ENCODE measurements at places on chromosomes 1 and 21. TPM values are rescaled to one million over a fixed set of nuclear protein-coding genes. Genes with fewer than 3 reads are reported as not detected.

GRCh38 chr21:43020177-43020576 lies 45.8 kb downstream of the PKNOX1 start:
- DNase-seq, result no peak
- H3K4me3 ChIP-seq, result no peak overlapping the region
- no peaks in the 10 kb centered on the region for H3K36me3 ChIP-seq
- H3K27me3 ChIP-seq, result no peaks in the 10 kb centered on the region
- H3K4me1 ChIP-seq, result no peaks in the 10 kb centered on the region

The CENPS gene
- total RNA-seq, result 28.5 TPM

The LEPR gene
- total RNA-seq, result 2.2 TPM

The ZFYVE9 gene
- 6.1 TPM for total RNA-seq

The IL19 gene
- total RNA-seq, result not detected

- peaks cover 1% of the 10 kb centered on the region for H3K4me1 ChIP-seq
- H3K27ac ChIP-seq, result no peak overlapping the region
- H3K27me3 ChIP-seq, result no peaks in the 10 kb centered on the region
- no peak overlapping the region for H3K4me3 ChIP-seq
- no peak for DNase-seq
- peaks cover 13% of the 10 kb centered on the region for H3K36me3 ChIP-seq
Observed at GRCh38 chr1:41509270-41509671, 24.8 kb upstream of the EDN2 start.

- no peak overlapping the region for H3K27ac ChIP-seq
- peaks cover 29% of the 10 kb centered on the region for H3K27me3 ChIP-seq
Observed at GRCh38 chr1:83910461-83910860, 88.5 kb downstream of the TTLL7 start.

DNA sequence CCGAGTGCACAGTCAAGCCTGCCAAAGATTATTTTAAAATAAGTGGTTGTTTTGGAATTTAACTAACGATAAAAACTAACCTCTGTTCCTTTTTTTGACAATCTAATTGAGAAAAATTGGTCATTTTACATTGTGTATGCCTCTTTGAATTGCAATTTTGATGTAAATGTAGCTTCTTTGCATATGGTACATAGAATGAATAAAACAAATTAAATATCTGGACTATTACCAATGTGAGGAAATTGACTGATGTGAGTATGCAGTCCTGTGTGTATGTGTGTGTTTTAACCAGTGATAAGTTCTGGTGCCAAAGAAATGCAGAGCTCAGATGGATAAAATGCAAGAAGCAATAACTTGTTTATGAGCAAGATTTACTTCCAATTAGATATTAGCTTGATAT lies 281.3 kb upstream of the ZP4 start:
- H3K27me3 ChIP-seq, result no peaks in the 10 kb centered on the region
- no peak for DNase-seq
- H3K4me3 ChIP-seq, result no peak overlapping the region
- H3K4me1 ChIP-seq, result no peaks in the 10 kb centered on the region

- no peaks in the 10 kb centered on the region for H3K36me3 ChIP-seq
- H3K4me1 ChIP-seq, result peaks cover 21% of the 10 kb centered on the region
- peaks cover 44% of the 10 kb centered on the region for H3K27me3 ChIP-seq
- no peak overlapping the region for H3K27ac ChIP-seq
- no peak overlapping the region for H3K4me3 ChIP-seq
Observed at GRCh38 chr1:50980505-50980904, 10.5 kb downstream of the CDKN2C start.

The NUDT4B gene
- 0.56 TPM for total RNA-seq

DNA sequence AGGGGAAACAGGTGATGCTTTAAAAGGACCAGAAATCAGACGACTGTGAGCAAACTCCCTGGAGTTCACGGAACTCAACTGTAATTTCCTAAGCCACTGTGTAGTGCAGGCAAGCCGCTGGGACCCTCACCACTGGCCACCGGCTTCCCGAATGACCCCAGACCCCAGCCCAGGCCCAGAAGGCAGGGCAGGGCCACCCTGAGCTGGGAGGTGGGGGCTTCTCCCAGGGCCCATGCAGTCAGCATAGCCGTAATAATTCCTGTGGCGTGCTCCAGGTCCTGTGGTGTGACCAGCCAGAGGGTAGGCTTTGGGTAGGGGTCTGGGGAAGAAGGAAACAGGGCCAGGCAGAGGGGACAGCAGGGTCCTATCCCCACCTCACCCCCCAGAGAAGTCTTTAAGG lies 3.5 kb upstream of the ARF1 start:
- H3K27ac ChIP-seq, result no peak overlapping the region
- H3K4me3 ChIP-seq, result no peak overlapping the region
- H3K27me3 ChIP-seq, result no peaks in the 10 kb centered on the region
- DNase-seq, result no peak
- H3K4me1 ChIP-seq, result peaks cover 15% of the 10 kb centered on the region

- H3K4me1 ChIP-seq, result no peaks in the 10 kb centered on the region
- no peak overlapping the region for H3K4me3 ChIP-seq
- no peaks in the 10 kb centered on the region for H3K36me3 ChIP-seq
- DNase-seq, result no peak
- H3K27me3 ChIP-seq, result no peaks in the 10 kb centered on the region
Observed at GRCh38 chr21:42937960-42938605, 12.7 kb upstream of the ERVH48-1 start.

GRCh38 chr1:35935442-35936388 lies 4.8 kb downstream of the AGO3 start:
- H3K27ac ChIP-seq, result no peak overlapping the region
- H3K36me3 ChIP-seq, result peaks cover 2% of the 10 kb centered on the region
- no peaks in the 10 kb centered on the region for H3K27me3 ChIP-seq
- DNase-seq, result no peak
- peaks cover 30% of the 10 kb centered on the region for H3K4me1 ChIP-seq

- H3K27me3 ChIP-seq, result no peaks in the 10 kb centered on the region
- DNase-seq, result no peak
- H3K27ac ChIP-seq, result no peak overlapping the region
Observed at GRCh38 chr1:243725846-243726245, 124.2 kb downstream of the AKT3 start.

DNA sequence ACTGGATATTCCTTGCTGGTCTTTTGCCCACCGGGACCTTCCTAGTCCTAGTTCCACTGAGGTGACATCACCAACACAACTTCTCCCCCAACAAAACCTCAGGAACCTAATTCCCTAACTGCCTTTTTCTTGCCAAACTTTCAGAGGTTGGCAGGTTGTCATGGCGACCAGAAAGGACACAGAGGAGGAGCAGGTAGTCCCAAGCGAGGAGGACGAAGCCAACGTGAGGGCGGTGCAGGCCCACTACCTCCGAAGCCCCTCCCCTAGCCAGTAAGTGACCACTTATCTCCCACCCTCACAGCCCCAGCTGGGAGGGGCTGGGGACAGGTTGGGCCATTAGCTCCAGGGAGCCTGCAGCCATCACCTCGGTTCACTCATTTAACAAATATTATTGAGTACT lies 815 bp downstream of the STYXL2 start:
- no peak overlapping the region for H3K4me3 ChIP-seq
- H3K36me3 ChIP-seq, result peaks cover 5% of the 10 kb centered on the region
- no peak for DNase-seq
- H3K27ac ChIP-seq, result no peak overlapping the region

GRCh38 chr1:186420923-186421322 lies 40.0 kb downstream of the PDC start:
- peaks cover 6% of the 10 kb centered on the region for H3K4me1 ChIP-seq
- peak overlapping the region; percentile 67 for H3K27ac ChIP-seq
- peaks cover 21% of the 10 kb centered on the region for H3K36me3 ChIP-seq
- no peak overlapping the region for H3K4me3 ChIP-seq
- no peak for DNase-seq
- H3K27me3 ChIP-seq, result no peaks in the 10 kb centered on the region

The CD160 gene
- total RNA-seq, result 14.2 TPM

The RPTN gene
- not detected for total RNA-seq

The RNF186 gene
- total RNA-seq, result not detected

The MRPL24 gene
- 85.1 TPM for total RNA-seq

DNA sequence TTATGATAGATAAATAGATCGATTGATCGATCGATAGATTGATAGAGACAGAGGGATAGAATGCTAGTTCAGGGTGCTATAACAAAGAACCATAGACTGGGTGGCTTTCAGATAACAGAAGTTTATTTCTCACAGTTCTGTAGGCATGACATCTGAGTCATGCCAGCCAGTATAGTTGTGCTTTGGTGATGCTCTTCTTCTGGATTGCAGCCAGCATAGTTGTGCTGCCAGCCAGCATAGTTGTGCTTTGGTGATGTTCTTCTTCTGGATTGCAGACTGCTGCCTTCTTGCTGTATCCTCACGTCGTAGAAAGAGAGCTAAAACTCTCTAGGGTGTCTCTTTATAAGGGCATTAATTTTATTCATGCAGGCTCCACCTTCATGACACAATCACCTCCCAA lies 860.8 kb downstream of the BRINP3 start:
- no peaks in the 10 kb centered on the region for H3K36me3 ChIP-seq
- H3K4me1 ChIP-seq, result no peaks in the 10 kb centered on the region
- H3K27me3 ChIP-seq, result no peaks in the 10 kb centered on the region
- no peak overlapping the region for H3K4me3 ChIP-seq
- DNase-seq, result no peak

DNA sequence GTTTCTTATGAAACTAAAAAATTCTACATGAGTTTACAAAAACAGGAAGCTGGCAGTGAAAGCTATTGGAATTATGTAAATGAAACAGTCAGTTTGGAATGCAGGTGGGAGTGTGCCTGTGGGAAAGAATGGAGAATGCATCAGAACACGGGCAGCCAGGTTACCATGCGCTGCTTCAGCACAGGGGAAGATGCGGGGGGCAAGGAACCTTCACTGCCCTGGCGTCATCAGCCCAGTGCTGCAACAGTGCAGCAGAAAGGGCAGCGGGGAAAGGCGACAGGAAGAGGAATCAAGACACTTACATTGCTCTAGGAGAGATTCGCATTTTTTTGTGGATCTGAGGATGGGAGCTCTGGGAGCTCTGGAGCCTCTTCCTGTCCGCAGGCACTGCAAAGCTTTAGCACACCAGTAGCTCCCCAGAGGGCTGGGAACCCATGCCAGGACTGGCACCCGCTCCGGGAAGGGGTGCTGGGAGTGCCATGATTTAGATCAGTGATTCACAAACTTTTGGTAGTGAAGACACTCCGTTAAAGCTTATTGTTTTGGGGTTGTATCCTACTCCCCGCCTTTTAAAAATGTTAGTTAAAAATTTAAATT lies 64.1 kb upstream of the WDR26 start:
- H3K4me3 ChIP-seq, result peak overlapping the region; percentile 44
- H3K36me3 ChIP-seq, result peaks cover 7% of the 10 kb centered on the region
- H3K27ac ChIP-seq, result peak overlapping the region; percentile 95
- no peaks in the 10 kb centered on the region for H3K27me3 ChIP-seq

Measured in activated naive CD8-positive, alpha-beta T cell treated with anti-CD3 and anti-CD28 coated beads for 36 hours (primary cell).